KG1 (cell line): ENCODE measurements at places on chromosomes 16 and 17.

- DNase-seq = no peak
These were observed 160.2 kb upstream of the CHMP6 start for GRCh38 chr17:80831491-80831890.

DNA sequence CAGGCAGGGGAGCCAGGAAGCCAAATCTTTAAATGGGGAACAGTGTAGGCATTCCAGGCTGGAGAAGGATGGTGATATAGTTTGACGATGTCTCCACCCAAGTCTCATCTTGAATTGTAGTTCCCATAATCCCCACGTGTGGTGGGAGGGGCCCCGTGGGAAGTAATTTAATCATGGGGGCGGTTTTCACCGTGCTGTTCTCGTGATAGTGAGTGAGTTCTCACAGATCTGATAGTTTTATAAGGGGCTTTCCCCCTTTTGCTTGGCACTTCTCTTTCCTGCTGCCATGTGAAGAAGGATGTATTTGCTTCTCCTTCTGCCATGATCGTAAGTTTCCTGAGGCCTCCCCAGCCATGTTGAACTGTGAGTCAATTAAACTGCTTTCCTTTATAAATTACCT lies 28.8 kb downstream of the GINS3 start:
- DNase-seq = no peak

DNA sequence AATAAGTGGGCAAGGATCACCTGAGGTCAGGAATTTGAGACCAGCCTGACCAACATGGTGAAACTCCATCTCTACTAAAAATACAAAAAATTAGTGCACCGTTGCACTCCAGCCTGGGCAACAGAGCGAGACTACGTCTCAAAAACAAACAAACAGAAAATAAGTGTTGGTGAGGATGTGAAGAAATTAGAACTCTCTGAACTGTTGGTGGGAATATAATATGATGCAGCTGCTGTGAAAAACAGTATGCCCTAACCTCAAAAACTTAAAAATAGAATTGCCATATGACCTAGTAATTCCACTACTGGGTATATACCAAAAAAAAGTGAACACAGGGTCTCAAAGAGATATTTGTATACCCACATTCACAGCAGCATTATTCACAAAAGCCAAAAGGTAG lies 26.1 kb downstream of the GLG1 start:
- DNase-seq = no peak

DNA sequence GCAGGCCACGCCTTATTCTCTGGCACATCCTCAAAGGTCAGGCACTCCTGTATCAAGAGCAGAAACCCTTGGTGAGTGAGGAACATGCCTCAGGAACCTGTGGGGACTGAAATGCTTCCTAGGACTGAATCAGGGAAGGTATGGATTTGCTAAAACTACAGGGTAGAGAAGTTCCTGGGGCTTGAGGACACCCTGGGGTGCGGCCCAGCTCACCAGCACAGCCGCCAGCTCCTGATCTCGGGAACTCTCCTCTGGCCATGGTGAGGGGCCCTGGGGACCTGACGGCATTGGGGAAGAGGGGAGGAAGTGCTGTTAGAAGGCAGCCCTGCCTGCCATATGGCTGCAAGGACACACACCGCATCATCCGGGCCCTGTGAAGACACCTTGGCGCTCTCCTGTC lies 7.5 kb downstream of the ZSCAN10 start:
- DNase-seq = no peak

GRCh38 chr16:50490828-50491227 lies 57.4 kb upstream of the NKD1 start:
- no peak for DNase-seq

DNA sequence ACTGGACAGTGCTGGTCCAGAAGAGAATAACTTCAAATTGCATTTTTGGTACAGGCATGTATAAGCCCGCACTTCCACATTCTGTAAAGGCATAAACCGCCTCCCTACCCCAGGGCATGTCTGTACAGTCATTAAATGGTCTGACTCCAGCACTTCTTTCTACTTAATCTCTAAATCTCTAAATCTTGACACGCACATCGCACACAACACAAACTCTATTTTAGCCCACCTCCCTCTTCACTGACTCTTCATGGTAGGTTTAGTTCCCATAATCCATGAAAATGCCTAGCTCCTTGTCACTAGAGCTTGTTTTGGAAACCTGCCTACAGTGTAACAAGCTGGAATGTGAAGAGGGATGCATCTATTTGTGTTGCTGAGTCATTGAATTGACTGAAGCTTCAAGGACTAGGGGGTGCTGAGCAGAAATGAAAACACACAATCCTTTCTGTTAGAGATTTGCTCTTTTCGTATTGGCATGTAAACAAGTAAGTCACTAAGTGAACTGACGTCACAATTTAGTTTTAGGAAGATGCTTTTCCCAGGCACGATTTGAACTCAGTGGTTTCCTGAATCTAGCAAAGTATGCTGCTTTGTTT lies 1.6 kb upstream of the DUSP14 start:
- DNase-seq = no peak

- no peak for DNase-seq
These were observed 160.6 kb downstream of the CYB561 start for GRCh38 chr17:63285551-63285950.

DNA sequence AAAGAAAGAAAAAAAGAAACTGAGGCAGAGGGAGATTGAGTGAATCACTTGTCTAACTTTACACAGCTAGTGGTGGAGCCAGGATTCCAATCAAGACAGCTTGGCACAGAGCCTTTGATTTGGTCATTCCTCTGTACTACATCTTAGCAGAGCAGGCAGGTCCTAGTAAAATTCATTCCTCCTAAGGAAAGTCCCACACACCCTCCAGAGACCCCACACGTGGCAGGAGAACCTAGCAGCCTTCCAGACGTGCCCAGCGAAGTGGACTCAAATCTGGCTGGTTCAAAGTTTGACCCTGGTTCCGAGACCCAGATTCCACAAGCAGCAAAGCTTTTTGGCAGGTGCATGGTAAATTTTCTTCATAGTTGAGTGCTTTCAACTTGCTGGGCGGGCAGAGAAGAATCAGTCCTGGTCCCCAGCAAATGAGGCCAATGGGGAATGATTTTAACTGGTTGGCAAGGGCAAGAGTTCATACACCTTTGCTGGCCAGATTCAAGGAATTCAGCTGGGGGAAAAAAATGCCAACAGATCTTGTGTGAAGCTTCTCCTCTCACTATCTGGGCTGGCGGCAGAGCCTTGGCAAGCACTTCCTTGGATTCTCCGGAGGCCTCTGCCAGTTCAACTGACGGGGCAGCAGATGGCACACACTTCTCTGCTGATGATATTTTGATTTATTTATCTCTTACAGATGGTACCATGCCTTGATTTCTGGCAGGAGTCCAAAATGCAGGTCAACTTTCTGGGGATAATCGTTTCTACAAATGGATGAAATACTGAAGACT lies 82.4 kb downstream of the GSG1L start:
- no peak for DNase-seq

- DNase-seq = no peak
These were observed 45.0 kb downstream of the TEX2 start for GRCh38 chr17:64218066-64218465.
